Mesenchymal stem cell (in vitro differentiated cells and primary cell): ENCODE measurements at places on chromosomes 12 and 14.

DNA sequence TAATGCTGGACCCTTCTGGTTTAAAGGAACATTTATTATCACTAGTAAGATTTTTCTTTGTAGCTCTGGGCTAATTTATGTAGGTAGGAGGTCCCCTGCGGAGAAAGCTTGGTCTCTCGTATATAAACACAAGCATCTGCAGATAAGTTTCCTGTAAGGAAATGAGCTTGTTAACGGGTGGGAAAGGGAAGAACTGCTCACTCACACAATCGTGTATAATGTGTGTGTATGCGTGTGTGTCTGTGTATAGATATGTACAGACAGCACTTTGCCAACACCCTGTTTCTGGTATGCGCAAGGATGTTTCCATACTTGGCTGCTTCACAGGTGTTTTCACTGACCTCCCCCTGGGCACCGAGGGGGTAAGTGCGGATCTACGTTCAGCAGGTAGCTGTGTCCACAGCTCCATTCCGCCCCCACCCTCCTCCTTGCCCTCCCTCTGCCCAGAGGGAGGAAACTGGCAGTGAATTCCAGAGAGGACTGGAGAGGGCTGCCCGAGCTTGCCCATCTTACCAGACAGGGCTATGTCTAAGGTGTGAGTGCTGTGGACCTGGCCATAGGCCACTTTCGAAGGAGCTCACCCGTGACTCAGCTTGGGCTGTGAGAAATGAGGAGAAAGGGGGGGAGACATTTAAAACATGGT lies 65.2 kb downstream of the NINJ2 start:
- H3K4me3 ChIP-seq, result no peak overlapping the region
- DNase-seq, result no peak
- H3K36me3 ChIP-seq, result no peaks in the 10 kb centered on the region
- H3K4me1 ChIP-seq, result peaks cover 3% of the 10 kb centered on the region
- no peaks in the 10 kb centered on the region for H3K27me3 ChIP-seq

- DNase-seq, result no peak
- no peaks in the 10 kb centered on the region for H3K27me3 ChIP-seq
- H3K27ac ChIP-seq, result no peak overlapping the region
- peaks cover 6% of the 10 kb centered on the region for H3K36me3 ChIP-seq
- no peak overlapping the region for H3K4me3 ChIP-seq
These were observed 9.1 kb downstream of the BTBD7 start for GRCh38 chr14:93323600-93324174.

GRCh38 chr14:28653521-28653920 lies 113.1 kb upstream of the FOXG1 start:
- no peak overlapping the region for H3K27ac ChIP-seq
- H3K27me3 ChIP-seq, result no peaks in the 10 kb centered on the region
- no peak overlapping the region for H3K4me3 ChIP-seq
- H3K4me1 ChIP-seq, result no peaks in the 10 kb centered on the region
- DNase-seq, result no peak

GRCh38 chr12:102406033-102406584 lies 74.3 kb downstream of the IGF1 start:
- no peaks in the 10 kb centered on the region for H3K4me1 ChIP-seq
- no peaks in the 10 kb centered on the region for H3K36me3 ChIP-seq
- no peak overlapping the region for H3K4me3 ChIP-seq
- H3K27ac ChIP-seq, result no peak overlapping the region
- no peaks in the 10 kb centered on the region for H3K27me3 ChIP-seq

DNA sequence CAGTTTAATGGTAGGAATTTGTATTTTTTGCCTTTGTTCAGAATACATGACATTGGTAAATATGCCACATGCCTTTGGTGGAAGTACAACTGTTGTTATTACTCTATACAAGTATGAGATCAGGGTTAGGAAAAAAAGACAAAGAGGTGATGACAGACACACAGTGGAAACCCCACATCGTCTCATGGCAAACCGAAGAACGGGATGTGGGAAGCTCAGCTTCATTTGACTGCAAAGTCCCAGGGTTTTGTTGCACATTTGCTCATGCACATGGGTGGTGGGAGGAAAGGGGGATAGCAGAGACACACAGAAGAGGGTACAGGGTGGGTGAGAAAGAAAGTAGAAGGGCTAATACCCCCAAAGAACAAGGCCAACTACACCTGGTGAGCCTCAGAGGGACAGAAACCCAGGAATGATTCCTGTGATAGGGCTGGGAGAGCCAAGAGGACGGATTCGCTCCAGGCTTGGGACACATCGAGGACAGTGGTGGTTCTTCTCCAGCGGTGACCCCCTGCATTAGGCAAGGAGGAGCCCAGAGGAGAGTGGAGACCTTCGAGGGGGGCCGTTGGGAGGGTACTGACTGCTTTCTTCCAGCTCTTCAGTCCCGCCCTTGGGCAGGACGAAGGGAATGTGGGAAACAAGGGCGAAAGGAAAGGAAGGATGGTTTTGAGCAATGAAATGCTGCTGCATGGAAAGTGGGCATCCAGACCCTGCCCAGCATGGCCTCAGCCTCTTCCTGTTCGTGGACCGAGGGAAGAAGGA lies 8.1 kb downstream of the VAMP1 start:
- peaks cover 86% of the 10 kb centered on the region for H3K36me3 ChIP-seq
- DNase-seq, result no peak
- H3K4me3 ChIP-seq, result no peak overlapping the region
- H3K4me1 ChIP-seq, result peaks cover 2% of the 10 kb centered on the region

- H3K4me1 ChIP-seq, result no peaks in the 10 kb centered on the region
- no peak overlapping the region for H3K27ac ChIP-seq
- no peak overlapping the region for H3K4me3 ChIP-seq
- H3K36me3 ChIP-seq, result no peaks in the 10 kb centered on the region
- no peak for DNase-seq
- H3K27me3 ChIP-seq, result peaks cover 30% of the 10 kb centered on the region
These were observed 65.2 kb downstream of the WIF1 start for GRCh38 chr12:65055859-65056258.

DNA sequence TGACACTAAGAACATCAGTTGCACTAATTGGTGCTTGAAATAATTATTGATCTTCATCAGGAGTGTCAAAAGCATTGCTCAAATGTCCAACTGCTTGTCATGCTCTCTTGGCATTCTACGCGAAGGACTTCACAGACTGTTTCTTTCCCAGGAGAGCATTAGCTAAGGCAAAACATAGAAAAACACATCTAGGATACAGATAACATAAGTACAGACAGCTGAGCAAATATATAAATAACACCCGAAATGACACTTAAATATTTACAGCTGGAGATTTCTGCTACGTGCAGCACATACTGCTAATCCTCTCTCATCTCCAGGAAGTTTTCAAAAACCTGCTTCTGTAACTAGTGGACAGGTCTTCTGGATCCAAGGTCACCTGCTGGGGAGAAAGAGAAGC lies 120.0 kb upstream of the PRMT8 start:
- no peaks in the 10 kb centered on the region for H3K36me3 ChIP-seq
- H3K4me1 ChIP-seq, result peaks cover 2% of the 10 kb centered on the region
- H3K4me3 ChIP-seq, result no peak overlapping the region
- H3K27me3 ChIP-seq, result peaks cover 38% of the 10 kb centered on the region

- no peaks in the 10 kb centered on the region for H3K27me3 ChIP-seq
- H3K4me3 ChIP-seq, result no peak overlapping the region
- no peak overlapping the region for H3K27ac ChIP-seq
- DNase-seq, result no peak
These were observed 55.3 kb downstream of the ZFYVE21 start for GRCh38 chr14:103770902-103771301.

GRCh38 chr12:85188619-85189018 lies 91.4 kb upstream of the ALX1 start:
- H3K27me3 ChIP-seq, result no peaks in the 10 kb centered on the region
- no peaks in the 10 kb centered on the region for H3K36me3 ChIP-seq
- no peak for DNase-seq
- no peaks in the 10 kb centered on the region for H3K4me1 ChIP-seq
- no peak overlapping the region for H3K4me3 ChIP-seq
- no peak overlapping the region for H3K27ac ChIP-seq

- H3K4me3 ChIP-seq, result peak overlapping the region; percentile 16
- no peak for DNase-seq
- peaks cover 30% of the 10 kb centered on the region for H3K27me3 ChIP-seq
- H3K4me1 ChIP-seq, result no peaks in the 10 kb centered on the region
- no peaks in the 10 kb centered on the region for H3K36me3 ChIP-seq
These were observed 11.1 kb upstream of the KRT73 start for GRCh38 chr12:52629281-52630007.

GRCh38 chr12:16563504-16563903 lies 42.5 kb downstream of the LMO3 start:
- H3K4me1 ChIP-seq, result no peaks in the 10 kb centered on the region
- H3K27ac ChIP-seq, result no peak overlapping the region
- no peak overlapping the region for H3K4me3 ChIP-seq
- H3K36me3 ChIP-seq, result no peaks in the 10 kb centered on the region
- no peak for DNase-seq

DNA sequence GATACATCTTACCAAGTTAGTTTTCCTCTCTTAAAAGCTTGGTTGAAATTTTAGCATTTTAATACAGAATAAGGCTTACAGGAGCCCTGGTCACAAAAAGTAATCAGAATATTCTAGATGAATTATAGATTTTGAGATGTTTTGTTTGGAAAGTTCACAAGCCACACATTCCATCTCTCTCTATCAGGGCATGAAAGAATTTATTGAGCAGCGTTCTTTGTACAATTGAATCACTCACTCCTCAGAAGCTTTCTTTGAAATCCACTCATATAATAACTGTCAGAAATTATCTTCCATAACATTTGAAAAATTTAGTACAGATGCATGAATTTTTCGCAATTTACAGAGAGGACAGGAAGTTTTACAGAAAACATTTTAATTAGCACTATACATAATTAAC lies 938.6 kb upstream of the MDGA2 start:
- DNase-seq, result no peak
- H3K4me1 ChIP-seq, result no peaks in the 10 kb centered on the region
- H3K27me3 ChIP-seq, result no peaks in the 10 kb centered on the region
- no peak overlapping the region for H3K4me3 ChIP-seq

DNA sequence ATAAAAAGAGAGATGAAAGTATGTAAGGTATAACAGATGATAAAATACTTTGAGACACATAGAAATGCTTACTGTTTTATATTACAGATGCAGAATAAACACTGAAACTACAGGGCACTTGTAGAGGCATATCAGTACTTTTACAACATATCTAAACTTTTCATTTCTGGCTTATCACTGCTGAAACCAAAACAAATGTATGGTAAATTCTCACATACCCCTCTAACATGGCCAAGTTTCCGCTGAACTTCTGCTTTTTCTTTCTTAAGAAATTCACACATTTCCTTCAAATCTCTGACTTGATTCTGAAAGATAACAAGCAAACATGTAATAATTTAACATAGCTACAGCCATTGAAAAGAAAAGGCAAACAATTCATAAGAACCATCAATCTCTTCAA lies 33.3 kb upstream of the C12orf50 start:
- no peak overlapping the region for H3K4me3 ChIP-seq
- peaks cover 55% of the 10 kb centered on the region for H3K36me3 ChIP-seq
- H3K4me1 ChIP-seq, result peaks cover 3% of the 10 kb centered on the region
- no peak for DNase-seq
- no peaks in the 10 kb centered on the region for H3K27me3 ChIP-seq

- H3K36me3 ChIP-seq, result no peaks in the 10 kb centered on the region
- no peak overlapping the region for H3K27ac ChIP-seq
- no peaks in the 10 kb centered on the region for H3K27me3 ChIP-seq
- H3K4me1 ChIP-seq, result peaks cover 4% of the 10 kb centered on the region
- DNase-seq, result peak; percentile 6
These were observed 240.3 kb downstream of the EMP1 start for GRCh38 chr12:13436696-13437391.

GRCh38 chr14:77220246-77221017 lies 38.8 kb downstream of the TMEM63C start:
- peaks cover 72% of the 10 kb centered on the region for H3K27me3 ChIP-seq
- no peaks in the 10 kb centered on the region for H3K36me3 ChIP-seq
- no peak overlapping the region for H3K27ac ChIP-seq

GRCh38 chr12:78898416-78898815 lies 33.8 kb downstream of the SYT1 start:
- H3K4me1 ChIP-seq, result no peaks in the 10 kb centered on the region
- H3K36me3 ChIP-seq, result no peaks in the 10 kb centered on the region
- H3K27me3 ChIP-seq, result no peaks in the 10 kb centered on the region
- H3K27ac ChIP-seq, result no peak overlapping the region
- no peak for DNase-seq

GRCh38 chr12:83216230-83216629 lies 529.5 kb downstream of the TMTC2 start:
- no peak for DNase-seq
- no peak overlapping the region for H3K4me3 ChIP-seq
- H3K27ac ChIP-seq, result no peak overlapping the region
- no peaks in the 10 kb centered on the region for H3K36me3 ChIP-seq
- H3K27me3 ChIP-seq, result no peaks in the 10 kb centered on the region
- H3K4me1 ChIP-seq, result no peaks in the 10 kb centered on the region

DNA sequence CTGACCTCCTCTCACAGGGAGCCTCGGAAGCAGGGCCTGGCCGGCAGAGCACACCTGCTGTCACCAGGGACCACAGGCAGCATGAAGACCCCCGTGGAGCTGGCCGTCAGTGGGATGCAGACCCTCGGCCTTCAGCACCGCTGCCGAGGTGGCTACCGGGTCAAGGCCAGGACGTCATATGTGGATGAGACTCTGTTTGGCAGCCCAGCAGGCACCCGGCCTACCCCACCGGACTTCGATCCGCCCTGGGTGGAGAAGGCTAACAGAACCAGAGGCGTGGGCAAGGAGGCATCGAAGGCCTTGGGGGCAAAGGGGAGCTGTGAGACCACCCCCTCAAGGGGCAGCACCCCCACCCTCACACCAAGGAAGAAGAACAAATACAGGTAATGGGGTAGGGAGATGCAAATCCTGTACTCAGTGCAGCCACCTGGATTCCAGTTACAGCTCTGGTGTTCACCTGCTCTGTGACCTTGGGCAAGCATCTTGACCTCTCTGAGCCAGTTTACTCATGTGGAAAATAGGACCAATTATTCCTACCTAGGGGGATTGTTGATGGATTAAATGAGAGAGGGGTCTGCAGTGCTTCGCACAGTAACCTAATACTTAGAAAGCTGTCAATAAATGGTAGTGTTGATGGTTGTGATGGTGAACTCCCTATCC lies 1.3 kb downstream of the RITA1 start:
- H3K36me3 ChIP-seq, result peaks cover 24% of the 10 kb centered on the region

GRCh38 chr14:99363616-99364290 lies 91.8 kb upstream of the BCL11B start:
- no peaks in the 10 kb centered on the region for H3K4me1 ChIP-seq
- H3K4me3 ChIP-seq, result no peak overlapping the region
- DNase-seq, result no peak
- peaks cover 19% of the 10 kb centered on the region for H3K27me3 ChIP-seq
- no peaks in the 10 kb centered on the region for H3K36me3 ChIP-seq

DNA sequence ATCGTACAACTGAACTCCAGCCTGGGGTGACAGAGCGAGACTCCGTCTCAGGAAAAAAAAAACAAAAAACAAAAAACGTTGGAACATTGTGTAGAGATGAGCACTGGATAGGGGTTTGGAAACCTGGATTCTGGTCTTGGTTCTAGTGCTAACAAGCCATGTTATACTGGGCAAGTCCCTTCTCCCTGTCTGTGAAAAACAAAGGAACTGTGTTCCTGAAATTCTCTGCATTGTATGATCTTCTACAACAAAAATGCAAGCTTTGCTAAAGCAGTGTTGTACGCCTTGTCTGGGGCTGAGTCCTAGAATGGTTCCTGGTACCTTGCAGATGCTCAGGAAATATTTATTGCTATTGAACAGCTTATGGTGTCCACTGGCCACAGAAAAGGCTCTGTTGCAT lies 13.4 kb downstream of the GPRC5D start:
- no peaks in the 10 kb centered on the region for H3K36me3 ChIP-seq
- DNase-seq, result no peak
- no peak overlapping the region for H3K27ac ChIP-seq
- H3K4me1 ChIP-seq, result no peaks in the 10 kb centered on the region
- H3K27me3 ChIP-seq, result no peaks in the 10 kb centered on the region
